ENCODE measurements at places on chromosomes 5 and 9.

GRCh38 chr5:8892926-8893325, 652.9 kb downstream of the SEMA5A start:
- no peak for DNase-seq

- no peak for DNase-seq
Measured at GRCh38 chr5:75524071-75524470, 12.4 kb downstream of the POLK start.

DNA sequence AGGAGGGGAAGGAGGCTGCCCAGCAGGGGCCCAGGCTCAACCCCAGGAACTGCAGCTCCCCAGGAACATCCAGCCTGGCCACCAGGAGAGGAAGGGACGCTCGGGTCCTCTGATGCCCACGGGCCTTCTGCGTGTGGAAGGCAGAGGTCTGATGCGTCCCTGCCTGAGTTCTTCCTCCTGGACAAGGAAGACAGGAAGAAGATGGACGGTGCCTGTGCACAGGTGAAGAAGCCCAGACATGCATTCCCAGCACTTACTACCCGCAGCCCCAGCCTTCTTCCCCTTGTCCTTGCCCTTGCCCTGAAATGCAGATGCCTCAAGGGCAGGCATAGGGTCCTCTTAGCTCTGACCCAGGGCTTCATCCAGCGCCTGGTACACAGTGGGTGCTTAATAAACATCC, 56.7 kb upstream of the IRX1 start:
- no peak for DNase-seq

DNA sequence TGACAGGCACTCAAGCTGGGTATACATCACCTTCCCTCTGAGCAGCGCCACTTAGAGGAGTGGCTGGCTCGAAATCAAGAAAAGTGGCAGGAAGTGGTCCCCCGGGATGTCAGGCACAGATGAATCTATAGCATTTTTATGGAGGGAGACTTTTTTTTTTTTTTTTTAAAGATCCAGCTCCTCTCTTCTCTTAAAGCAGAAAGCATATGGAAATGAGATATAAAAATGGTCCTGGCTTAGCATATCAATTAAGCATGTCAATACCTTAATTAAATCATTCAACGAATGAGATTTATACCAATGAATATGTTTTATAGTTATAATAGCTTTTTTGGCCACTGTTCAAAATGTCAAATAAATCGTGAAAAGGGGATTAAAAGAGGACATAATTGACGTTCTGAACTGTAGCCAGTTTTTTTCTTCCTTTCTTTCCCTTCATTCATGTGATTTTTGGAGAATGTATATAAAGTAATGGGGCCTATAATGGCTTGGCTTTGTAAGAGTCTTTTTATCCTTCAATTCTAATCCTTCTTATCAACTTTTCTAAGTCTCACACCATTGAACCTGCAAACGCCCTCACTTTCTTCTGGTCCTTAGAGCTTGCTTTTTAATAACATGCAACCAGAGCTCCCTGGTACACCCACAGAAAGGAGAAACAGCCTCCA, 319.2 kb upstream of the PANK3 start:
- DNase-seq = no peak

DNA sequence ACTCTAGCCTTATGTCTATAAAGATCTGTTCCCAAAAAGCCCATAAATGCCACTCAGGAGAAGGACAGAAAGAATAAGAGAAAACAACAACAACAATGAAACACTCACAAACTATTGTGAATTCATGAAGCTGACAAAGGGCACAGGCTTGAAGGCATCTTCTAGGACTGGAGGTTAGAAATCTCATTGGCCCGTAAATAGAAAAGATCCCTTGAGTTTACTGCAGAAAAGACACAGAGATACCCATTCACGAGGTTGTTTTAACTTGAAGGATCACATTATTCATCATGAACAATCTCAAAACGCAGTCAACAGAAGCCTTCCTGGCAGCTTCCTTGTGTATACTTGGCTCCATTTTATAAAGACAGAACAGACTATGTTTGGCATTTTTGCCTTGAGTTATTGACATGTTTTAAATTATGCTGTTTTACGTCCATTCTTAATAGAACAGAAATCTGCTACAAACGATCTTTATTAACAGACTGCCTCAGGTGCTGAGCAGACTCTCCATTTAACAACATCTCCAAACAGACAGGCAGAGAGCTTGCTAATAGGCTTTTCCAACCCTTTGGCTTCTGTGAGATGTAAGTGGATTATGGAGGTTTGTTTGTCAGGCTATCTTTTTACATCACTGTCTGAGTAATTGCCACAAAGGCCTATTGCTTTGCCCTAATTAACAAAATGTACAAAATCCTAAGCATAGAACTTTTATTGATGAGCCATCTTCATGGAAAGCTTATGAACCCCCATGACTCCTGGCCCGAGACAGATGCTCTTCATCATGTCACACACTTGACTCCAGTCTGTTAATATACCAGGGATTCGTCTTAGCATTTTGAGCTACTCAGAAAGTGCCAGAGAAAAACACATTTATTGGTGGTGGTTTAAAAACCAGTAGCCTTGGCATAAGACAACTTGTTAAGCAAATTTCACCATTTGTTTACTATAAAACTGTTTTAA, 735.3 kb upstream of the ZNF608 start:
- DNase-seq = no peak

DNA sequence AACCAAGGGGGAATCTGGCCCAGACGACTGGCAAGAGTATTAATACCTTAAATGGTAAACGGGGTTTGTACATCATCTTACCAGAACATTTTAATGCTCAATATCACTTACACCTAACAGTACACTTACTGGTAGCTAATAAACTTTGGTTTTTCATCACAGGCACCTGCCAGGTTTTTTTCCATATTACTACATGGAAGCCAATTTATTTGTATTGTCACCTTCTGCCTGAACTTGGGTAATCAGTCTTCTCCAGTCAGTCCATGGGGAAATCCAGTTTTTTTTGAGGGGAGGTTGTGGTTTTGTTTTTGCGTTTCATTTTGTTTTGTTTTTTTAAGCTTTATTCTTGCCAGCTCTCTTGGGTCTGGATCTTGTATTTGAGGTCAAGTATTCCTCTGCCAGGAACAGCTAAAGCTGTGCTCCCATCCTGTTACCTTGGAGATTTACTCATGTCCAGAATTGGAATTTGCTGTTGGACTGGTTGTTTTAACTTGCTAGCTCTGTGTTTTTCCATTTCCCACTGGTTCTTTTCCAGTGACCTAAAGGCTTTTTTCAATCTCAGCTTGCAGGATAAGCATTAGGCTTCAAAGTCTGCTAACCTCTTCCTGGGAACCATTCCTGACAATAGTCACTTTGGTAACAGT, 11.1 kb upstream of the NADK2 start:
- no peak for DNase-seq

DNA sequence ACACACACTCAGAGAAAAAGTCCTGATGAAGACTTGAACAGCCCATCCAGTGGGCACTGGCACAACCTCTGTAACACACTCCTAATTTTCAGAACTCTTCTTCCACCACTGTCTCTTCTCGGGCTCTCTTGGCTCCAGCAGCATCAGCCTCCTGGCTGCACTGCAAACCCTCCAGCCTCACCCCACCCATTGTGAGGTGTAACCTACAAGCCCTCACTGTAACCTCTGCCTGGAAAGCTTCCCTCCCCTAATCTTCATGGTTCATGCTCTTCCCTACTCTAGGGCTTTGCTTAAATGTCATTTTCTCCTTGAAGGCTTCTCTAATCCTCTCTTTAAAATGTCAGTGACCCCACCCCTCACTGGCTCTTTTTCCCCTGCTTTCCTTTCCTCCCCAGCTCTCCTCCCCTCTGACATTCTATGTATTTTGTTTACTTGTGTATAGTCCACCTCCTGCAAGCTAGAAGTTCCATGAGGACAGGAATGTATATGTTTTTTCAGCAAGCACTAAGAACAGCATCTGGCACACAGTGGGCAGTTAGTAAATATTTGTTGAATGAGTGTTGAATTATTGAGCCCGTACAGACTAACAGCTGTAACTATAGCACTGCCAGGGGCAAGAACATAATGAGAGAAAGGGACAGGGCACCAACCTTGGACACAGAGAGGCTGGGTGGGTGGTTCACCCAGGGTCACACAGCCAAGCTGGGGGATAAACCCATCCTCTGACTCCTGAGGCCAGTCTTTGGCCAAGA, 76.4 kb downstream of the ESM1 start:
- DNase-seq = no peak

GRCh38 chr9:7008411-7008810, 250.6 kb downstream of the KDM4C start:
- no peak for DNase-seq

DNA sequence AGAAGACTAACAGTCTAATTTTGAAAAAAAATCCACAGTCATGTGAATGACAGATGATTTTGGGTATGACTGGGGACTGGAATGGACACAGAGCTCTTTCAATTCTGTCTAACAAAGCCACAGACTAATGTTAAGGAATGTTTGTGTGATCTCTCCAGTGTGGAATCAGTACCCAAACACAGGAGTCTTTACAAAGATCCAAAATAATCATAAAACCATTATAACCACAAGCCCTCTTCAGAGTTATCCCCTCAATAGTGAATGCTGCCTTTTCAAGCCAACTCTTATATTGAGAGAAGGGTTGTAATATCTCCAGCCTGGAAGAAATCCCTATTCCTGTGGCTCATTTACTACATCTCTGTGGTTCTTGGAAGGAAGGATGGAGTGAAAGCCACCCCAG, 552.0 kb upstream of the CLINT1 start:
- no peak for DNase-seq

- DNase-seq = no peak
Measured at GRCh38 chr9:33287087-33287490, 3.2 kb upstream of the NFX1 start.

GRCh38 chr5:115389799-115390382, 93.4 kb upstream of the CCDC112 start:
- no peak for DNase-seq

- DNase-seq = no peak
Measured at GRCh38 chr5:98301547-98301946, 471.9 kb upstream of the RGMB start.

- no peak for DNase-seq
Measured at GRCh38 chr5:81606150-81606549, 144.7 kb downstream of the SSBP2 start.

DNA sequence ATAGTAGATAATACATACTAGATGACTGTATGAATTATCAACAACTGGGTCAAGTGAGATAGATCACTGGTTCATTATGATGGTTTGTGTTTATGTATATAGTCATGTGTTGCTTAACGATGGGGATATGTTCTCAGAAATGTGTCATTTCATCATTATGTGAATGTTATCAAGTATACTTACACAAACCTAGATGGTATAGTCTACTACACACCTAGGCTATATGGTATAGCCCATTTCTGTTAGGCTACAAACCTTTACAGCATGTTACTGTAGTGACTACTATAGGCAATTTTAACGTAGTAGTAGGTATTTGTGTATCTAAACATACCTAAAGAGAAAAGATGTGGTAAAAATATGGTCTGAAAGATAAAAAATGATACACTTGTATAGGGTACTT, 31.0 kb downstream of the TMEM38B start:
- no peak for DNase-seq

- DNase-seq = no peak
Measured at GRCh38 chr5:92990771-92991170, 590.2 kb downstream of the NR2F1-AS1 start.

- DNase-seq = no peak
Measured at GRCh38 chr9:77853716-77854115, 177.9 kb downstream of the GNAQ start.

GRCh38 chr5:68954618-68954910, 139.2 kb upstream of the SLC30A5 start:
- DNase-seq = no peak

DNA sequence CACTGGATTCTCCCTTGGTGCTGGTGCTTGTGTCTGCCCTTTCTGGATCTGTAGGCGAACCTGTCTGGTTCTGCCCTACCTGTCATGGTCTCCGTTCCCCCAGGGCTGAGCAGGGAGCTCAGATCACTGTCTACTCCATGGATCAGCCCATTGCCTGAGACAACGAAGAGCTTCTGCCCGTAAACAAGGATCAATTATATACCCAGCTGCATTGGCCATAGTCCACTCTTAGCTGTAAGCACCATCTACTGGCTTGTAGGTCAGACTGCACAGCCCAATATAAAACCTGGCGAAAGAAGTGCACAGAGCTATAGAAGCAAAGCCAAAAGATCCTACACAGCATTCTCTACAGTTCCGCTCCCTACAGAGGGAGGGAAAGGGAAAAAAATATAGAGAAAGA, 181.5 kb upstream of the RPS23 start:
- no peak for DNase-seq

- DNase-seq = no peak
Measured at GRCh38 chr9:14992081-14992480, 81.9 kb upstream of the FREM1 start.

- no peak for DNase-seq
Measured at GRCh38 chr5:126809916-126810315, 33.0 kb downstream of the LMNB1 start.

DNA sequence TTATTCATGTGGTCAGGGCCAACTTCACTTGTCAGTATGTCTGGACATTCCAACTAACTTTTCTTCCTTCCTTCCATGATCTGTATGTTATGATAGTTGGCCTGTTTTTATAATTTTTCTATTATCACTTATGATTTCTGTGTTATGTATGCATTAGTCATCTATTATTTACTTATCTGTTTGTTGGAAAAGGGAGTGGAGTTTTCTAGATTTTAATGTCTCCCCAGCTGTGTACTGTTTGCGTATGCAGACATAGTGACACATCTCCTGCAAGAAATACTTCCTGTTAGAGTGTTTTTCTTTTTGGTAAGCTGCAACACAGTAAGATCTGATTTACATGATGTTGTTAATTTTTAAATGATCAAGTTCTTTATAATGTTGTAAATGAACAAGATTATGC, 8.7 kb upstream of the INSYN2B start:
- no peak for DNase-seq

GRCh38 chr5:32859211-32859641, 148.1 kb downstream of the NPR3 start:
- DNase-seq = no peak

- no peak for DNase-seq
Measured at GRCh38 chr5:34822956-34823715, 15.8 kb upstream of the TTC23L start.

GRCh38 chr9:12818431-12819000, 43.7 kb downstream of the LURAP1L start:
- DNase-seq = no peak

DNA sequence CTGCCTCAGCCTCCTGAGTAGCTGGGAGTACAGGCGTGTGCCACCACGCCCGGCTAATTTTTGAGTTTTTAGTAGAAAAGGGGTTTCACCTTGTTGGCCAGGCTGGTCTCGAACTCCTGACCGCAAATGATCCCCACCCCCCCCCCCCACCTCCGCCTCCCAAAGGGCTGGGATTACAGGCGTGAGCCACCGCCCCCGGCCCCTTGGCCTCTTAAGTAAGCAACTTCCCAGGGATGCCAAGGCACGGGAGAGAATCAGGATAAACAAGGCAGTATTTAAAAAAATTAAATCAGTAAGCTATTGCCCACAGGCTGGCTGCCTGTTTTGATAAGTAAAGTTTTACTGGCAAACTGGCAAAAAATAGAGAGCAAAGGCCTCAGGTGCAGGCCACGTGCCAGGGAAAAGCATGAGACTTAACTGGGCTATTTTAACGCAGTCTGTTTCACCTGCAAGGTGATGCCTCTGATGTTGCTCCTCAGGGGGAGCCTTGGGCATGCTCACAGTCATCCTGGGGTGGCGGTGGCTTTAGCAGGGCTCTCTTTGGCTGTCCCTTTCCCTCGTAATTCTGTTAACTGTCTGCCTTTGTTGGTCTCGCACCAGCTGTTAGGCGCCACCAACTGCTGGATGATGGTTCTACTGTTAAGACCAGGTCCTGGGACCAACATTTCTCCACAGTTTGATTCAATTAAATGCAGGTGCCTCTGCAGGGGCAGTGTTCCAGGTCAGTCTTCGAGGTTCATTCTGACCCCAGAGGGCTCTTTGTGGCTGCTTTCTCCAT, 19.4 kb upstream of the RNF130 start:
- no peak for DNase-seq

Measured in occipital lobe (tissue), 3 donors.